ENCODE measurements at places on chromosomes 4 and X.

DNA sequence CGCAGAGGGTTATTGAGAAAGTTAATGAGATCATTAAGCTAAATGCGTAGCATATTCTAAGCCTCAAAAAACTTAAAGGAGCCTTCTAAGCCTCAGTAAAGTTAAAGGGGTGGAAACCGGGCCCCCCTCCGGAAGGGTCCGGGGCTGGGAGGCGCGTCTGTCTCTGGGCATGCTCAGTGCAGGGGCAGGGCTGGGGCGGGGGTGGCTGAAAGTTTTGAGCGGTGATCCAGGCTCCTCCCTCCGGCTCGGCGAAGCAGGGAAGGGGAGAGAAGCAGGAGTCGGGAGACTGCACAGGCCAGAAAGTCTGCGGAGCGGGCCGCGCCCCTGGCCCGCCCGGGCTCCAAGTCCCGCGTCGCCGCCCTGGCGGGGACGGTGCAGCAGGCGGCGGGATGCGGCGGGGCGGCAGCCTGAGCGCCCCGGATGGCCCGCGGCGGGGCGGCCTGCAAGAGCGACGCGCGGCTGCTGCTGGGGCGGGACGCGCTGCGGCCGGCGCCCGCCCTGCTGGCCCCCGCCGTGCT is at the start of gene EVC:
EVC (plus strand) TSS at position 241 of the 518 bp plus-strand sequence; CDS start at position 421, 180 bp downstream.
- DNase-seq: no peak

GRCh38 chr4:166972071-166972470 is 262.2 kb downstream of the SPOCK3 start:
- DNase-seq: no peak

- no peak for DNase-seq
Measured at GRCh38 chr4:15245006-15245530, 182.8 kb upstream of the C1QTNF7 start.

GRCh38 chr4:32564626-32565025 is 1844.5 kb downstream of the PCDH7 start:
- no peak for DNase-seq

DNA sequence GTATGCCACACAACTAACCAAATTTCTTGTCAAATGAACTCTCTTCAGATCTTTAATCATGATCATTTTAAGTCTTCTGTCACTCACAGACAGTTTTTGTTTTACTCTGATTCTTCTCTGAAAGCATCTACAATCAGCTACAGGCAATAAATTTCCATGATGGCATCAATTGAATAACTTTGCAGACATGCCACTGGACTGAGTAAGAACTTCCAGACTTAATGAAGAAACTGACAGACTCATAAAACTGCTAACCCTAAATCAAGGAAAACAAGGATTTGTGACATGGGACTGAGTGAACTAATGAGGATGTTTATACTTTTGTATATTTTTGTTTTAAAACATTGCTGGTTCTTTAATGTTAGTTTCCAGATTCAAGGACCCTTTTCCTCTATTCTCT is 5.5 kb upstream of the PPP1R2C start:
- no peak for DNase-seq

- no peak for DNase-seq
Measured at GRCh38 chr4:15786743-15787142, 8.6 kb downstream of the CD38 start.

- peak; percentile 3 for DNase-seq
Measured at GRCh38 chr4:7857238-7857701, 82.4 kb downstream of the AFAP1 start.

DNA sequence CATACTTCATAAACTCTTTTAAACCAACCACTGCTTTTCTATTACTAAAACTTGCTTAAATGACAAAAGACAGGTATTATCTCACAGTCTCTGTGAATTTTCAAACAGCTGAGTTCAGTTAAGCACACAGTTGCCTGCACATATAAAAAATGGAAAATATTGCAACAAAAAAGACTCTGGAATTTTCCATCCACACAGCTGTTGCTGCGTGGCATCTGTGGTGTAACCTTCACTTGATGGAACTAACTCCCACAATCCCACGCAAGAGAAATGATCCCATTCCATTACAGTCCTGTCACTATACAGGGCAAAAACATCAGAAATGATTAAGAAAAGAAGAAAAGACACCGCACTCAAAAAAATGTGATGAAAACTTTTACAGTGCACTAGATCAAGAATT is 149.8 kb upstream of the TBL1X start:
- no peak for DNase-seq
